ENCODE measurements at places on chromosomes 6 and 20. TPM values are rescaled to one million over a fixed set of nuclear protein-coding genes. Genes with fewer than 3 reads are reported as not detected.

The PPP1R16B gene
- total RNA-seq = 109 TPM

The NFYA gene
- 28.1 TPM for total RNA-seq

The OPRM1 gene
- not detected for total RNA-seq

The ADTRP gene
- 0.67 TPM for total RNA-seq

The NCOA5 gene
- 27.5 TPM for total RNA-seq

The MRAP2 gene
- not detected for total RNA-seq

The SS18L1 gene
- 26.0 TPM for total RNA-seq

The OOEP gene
- not detected for total RNA-seq

The TFAP2D gene
- not detected for total RNA-seq

The RAE1 gene
- total RNA-seq = 48.1 TPM

The LINC00237 gene
- total RNA-seq = not detected

The DPPA5 gene
- not detected for total RNA-seq

The MYH7B gene
- total RNA-seq = 0.34 TPM

The RAD21L1 gene
- total RNA-seq = not detected

The SLC17A3 gene
- total RNA-seq = 1.6 TPM

The RSPO4 gene
- total RNA-seq = not detected

The MACROD2 gene
- total RNA-seq = not detected

The CPNE5 gene
- total RNA-seq = 2.1 TPM

The NRM gene
- 24.2 TPM for total RNA-seq

The KCNS1 gene
- total RNA-seq = 0.21 TPM

The COL11A2 gene
- total RNA-seq = 0.37 TPM

The WFDC2 gene
- not detected for total RNA-seq

The PI16 gene
- not detected for total RNA-seq

The MCCD1 gene
- total RNA-seq = not detected

The SLC32A1 gene
- not detected for total RNA-seq

The CALHM5 gene
- not detected for total RNA-seq

The PLCB1 gene
- total RNA-seq = 2.6 TPM

The ZNF334 gene
- 1.4 TPM for total RNA-seq

The CLPSL2 gene
- not detected for total RNA-seq

The F13A1 gene
- not detected for total RNA-seq

The DHX35 gene
- 14.8 TPM for total RNA-seq

The SLC2A10 gene
- total RNA-seq = not detected

The RNF8 gene
- 28.5 TPM for total RNA-seq

The PLN gene
- total RNA-seq = not detected

The SLC35F1 gene
- not detected for total RNA-seq

The TMEM170B gene
- total RNA-seq = 0.62 TPM

The POM121L2 gene
- total RNA-seq = not detected

Measured in activated T-helper 2 cell treated with anti-CD3 and anti-CD28 coated beads, Interferon-gamma antibody, Interleukin-2, Interleukin-4, amounts not matched to agents 10 μg/mL and 5 μg/mL and 100 μg/mL, durations not matched to agents 14 hours and 24 hours and 36 hours (primary cell).